SK-N-DZ (cell line): ENCODE measurements at places on chromosomes 6 and 20.
A peak's percentile ranks its signal among the peaks of the same experiment; 100 is the strongest.

DNA sequence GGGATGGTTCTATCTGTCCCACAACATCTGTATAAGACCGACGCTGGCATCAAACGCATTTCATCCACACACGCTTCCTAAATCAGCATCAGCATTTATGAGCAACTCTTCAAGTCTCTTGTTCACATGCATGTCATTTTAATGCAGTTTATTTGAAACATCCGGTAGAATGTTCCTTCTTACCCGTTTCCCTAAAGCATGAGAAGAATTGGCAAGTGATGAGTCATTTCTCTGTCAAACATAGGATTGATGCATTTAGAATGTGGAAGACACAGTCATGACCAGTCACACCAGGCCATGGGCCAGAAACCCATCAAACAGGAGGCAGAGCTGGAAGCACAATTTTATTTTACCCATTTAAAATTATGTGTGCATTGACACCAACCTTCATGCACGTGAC, 122.8 kb downstream of the UST start:
- no peak for DNase-seq

GRCh38 chr6:126826166-126826714, 292.2 kb upstream of the RSPO3 start:
- no peak for DNase-seq

GRCh38 chr6:30612687-30613248, 4.3 kb downstream of the PPP1R10 start:
- no peak for DNase-seq

- DNase-seq, result peak; percentile 64
These were observed 9.0 kb upstream of the NCOA6 start for GRCh38 chr20:34834459-34834893.

- no peak for DNase-seq
These were observed 36.5 kb downstream of the SYNJ2 start for GRCh38 chr6:158018041-158018771.

DNA sequence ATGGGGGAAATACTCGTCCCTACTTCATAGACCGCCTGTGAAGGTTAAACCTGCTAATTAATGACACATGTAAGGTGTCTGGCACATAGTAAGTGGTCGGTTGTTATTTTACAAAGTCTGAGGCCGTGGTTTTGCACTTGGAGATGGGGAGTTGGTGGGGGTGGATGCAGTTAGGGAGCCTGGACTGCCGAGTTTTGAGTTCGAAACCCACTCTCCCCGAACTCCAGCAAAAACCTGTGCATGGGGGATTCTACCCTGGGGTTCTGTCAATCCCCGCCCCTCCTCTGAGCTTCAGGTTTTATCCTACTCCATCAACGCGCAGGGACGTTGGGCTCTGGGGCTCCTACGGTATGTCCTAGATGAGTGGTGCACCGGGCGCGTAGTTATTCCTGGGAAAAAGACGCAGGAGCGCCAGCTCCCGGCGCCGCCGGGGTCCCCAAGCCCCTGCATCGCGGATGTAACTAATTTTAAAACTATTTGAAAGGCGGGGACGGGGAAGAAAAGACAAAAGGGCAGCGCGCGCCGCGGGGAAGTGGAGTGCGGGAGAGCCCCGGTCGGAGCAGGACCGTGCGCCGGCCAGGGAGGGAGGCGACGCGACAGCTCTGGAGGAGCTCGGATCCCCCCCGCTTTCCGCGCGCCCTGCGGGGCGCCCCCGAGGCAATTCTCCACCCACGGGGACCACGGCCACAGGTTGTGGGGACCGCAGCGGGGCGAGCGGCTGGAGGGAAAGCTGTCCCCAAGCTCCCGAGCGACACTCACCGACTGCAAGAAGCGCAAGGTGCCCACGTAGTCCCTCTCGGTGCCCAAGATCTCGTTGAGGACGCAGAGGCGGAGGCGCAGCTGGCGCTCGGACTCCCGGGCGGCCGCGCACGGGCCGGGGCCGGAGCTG, 672 bp downstream of the PREX1 start:
- DNase-seq, result no peak

- DNase-seq, result no peak
These were observed 360.8 kb downstream of the EPM2A start for GRCh38 chr6:145374570-145374969.

- no peak for DNase-seq
These were observed 659.7 kb upstream of the FLRT3 start for GRCh38 chr20:14996883-14997672.

DNA sequence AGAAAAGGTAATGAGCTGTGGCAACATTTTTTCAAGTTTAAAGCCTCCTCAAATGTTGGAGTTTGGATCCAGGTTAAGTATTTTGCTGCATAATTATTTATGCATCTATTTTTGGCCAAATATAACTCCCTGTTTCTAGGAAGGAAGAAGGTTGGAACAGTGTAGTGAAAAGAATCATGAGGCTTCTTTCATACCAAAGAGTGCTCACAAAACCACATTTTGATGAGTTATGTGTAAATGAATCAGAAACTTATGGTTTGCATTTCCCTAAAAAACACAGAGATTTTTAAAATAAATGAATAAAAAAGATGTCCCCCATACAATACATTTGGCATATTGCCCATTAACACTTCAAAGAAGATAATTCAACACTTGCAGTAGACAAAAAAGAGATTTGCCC, 246.9 kb upstream of the PRDM1 start:
- no peak for DNase-seq

GRCh38 chr20:64146301-64146935, 17.8 kb upstream of the MYT1 start:
- DNase-seq, result peak; percentile 99

GRCh38 chr6:118905084-118905483, 11.1 kb downstream of the ASF1A start:
- DNase-seq, result no peak

GRCh38 chr6:137678451-137678850, 184.3 kb upstream of the OLIG3 start:
- DNase-seq, result no peak

- no peak for DNase-seq
These were observed 127.3 kb downstream of the BACH2 start for GRCh38 chr6:90169374-90169773.

GRCh38 chr6:137353346-137353745, 134.2 kb upstream of the IFNGR1 start:
- DNase-seq, result no peak

DNA sequence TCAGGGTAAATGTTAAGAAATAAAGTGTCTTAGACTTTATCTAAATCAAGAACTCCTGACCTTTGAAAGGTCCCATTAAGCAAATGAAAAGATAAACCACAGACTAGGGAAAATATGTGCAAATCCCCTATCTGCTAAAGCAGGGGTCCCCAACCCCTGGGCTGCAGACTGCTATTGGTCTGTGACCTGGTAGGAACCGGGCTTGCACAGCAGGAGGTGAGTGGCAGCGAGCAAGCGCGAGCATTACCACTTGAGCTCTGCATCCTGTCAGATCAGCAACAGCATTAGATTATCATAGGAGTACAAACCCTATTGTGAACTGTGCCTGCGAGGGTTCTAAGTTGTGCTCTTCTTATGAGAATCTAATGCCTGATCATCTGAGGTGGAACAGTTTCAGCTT, 42.4 kb downstream of the LCA5 start:
- peak; percentile 2 for DNase-seq

DNA sequence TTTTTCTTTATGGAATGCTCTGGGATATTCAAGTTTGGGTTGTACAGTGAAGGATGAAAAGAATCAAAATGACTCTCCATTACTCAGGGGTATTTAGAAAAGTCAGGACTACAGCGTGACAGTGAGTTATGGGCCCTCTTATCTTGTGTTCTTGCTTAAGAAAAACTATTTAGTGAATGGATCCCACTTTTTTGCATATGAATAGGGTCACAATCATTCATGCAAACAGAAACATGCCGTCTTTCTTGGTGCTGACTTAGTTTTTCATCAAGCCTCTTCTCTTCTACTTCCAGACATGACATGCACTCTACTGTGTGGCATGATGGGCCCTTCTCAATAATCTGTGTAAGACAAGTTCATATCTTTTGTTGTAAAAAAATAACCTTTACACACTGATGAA, 488.4 kb upstream of the MMS22L start:
- DNase-seq, result no peak

DNA sequence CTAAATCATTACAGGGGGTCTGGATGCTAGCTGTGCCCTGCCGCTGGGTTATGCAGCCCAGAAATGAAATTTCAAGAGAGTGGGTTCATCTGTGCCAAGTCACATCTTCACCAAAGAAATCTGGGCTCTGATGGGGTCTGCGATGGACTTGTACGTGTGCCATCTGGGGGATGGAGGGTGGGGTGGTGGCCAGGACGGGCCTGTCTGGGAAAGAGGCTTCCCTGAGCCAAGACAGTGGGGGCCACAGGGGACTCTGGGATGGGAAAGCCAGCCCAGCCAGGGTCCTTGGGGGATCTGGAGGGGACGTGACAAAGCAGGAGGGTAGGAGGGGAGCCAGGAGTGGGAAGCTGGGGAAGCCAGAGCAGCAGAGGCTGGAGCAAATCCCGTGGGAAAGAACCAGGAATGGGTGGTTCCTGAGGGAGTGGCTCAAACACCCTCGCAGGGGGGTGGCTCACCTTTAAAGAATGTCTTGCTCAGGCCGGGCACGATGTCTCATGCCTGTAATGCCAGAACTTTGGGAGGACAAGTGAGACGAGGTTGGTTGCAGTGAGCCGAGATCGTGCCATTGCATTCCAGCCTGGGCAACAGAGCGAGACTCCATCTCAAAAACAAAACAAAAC, 36.3 kb upstream of the SULF2 start:
- DNase-seq, result no peak

- DNase-seq, result no peak
These were observed 260.0 kb downstream of the TMEM242 start for GRCh38 chr6:157063176-157063905.

DNA sequence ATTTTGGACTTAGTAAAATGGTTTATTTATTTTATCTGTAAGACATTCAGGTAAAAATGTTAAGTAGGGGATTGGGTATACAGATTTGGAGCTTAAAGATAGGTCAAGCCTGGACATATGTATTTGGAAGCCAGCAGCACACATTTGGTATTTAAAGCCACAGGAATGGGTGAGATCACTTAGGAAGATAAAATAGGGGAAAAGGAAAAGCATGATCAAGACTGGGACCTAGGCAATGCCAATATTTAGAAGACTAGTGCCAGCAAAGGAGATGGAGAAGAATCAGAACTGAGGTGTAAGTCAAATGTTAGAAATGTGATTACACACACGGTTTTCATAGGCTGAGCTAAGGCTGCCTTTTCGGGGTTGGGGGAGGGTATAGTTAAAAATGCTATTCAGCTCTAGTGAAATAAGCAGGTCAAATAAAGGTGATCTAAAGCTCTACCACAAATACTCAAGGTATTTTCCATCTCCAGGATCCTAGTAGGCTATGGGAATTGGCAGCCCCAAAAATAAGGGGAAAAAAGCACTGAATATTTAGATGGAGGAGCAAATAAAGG, 20.6 kb downstream of the SLC2A12 start:
- no peak for DNase-seq

DNA sequence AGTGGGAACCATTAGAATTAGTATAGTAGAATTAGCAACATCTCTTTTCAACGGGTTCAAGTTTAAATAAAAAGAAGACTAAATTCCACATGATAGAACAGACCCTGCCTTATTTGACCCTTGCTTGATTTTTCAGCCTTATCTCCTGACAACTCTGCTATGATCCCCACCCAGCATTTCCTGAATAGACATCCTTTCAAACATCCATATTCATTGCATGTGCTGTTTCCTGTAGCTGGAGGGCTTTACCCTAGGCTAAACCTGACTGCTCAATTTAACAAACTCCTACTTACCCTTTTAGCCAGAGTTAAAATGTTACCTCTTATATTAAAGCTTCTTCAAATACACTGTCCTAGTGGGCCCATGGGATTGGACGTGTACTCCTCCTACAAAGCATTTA, 594.8 kb upstream of the ARID1B start:
- no peak for DNase-seq

- DNase-seq, result no peak
These were observed 94.4 kb upstream of the BEND6 start for GRCh38 chr6:56860475-56860874.

- DNase-seq, result no peak
These were observed 911.7 kb upstream of the CITED2 start for GRCh38 chr6:140285998-140286690.

DNA sequence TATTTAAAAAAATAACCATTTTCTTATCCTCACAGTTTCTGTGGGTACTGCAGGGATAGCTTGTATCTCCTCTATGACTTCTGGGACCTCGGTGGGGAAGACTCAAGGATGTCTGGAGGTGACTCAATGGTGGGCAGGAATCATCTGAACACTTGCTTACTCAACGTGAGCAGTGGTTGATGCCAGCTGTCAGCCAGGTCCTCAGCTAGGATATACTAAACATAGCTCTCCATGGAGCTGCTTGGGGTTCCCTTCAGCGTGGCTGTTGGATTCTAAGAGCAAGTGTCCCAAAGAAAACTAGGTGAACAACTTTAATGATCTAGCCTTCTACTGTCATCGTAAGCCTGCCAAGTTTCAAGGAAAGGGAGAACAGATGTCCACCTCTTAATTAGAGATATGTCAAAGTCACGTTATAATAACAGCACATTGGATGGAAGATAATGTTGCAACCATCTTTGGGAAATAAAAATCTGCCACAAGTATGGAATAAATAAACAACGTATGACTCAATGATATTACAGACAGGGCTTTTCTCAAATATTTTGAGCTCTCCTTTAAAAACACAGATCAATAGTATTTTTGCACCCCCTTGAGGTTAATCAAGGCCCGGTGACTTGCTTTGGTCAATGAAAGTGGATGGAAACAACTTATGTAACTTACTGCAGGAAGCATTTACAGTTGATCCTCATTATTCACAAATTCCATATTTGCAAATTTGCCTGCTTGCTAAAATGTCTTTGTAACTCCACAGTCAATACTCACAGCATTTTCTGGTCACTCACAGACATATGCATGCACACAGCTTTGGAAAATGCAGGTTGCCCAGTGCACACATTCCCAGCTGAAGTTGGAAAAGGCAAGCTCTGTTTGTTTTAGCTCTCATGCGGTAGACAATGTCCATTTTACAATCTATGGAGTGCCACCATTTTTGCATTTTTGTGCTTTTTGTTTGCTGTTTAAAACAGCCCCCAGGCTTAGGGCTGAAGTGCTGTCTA, 6.6 kb upstream of the HEBP2 start:
- DNase-seq, result no peak

DNA sequence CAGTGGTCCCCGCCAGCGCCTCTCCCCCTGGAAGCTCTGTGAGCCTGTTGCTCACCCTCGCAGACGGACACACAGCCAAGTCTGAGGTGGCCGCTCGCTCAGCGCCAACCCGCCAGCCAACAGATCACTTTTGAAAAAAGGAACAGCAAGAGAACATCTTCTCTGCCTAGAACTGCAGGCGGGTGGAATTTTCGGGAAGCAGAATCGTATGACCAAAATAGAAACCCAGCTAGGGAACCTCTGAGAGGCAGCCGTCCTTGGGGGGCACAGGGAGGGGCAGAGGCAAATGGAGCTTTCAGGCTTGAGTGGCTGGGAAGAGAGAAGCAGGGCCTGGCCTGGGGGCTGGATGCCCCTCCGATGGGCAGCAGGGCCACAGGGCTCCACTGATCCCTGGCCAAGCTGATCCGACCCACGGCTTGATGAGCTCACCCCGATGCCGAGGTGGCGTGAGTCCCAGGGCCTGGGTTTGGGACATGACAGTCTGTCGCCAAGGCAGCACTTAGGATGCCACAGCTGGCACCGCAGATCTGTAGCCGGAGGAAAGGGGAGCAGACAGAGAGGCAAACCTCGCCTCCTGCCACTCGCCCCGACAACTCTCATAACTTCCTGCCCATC, 9.8 kb downstream of the NFATC2 start:
- DNase-seq, result no peak

- DNase-seq, result no peak
These were observed 42.3 kb downstream of the DACT2 start for GRCh38 chr6:168277274-168277669.

GRCh38 chr6:132218059-132218696, 183.1 kb downstream of the MOXD1 start:
- no peak for DNase-seq
